Activated CD8-positive, alpha-beta T cell treated with anti-CD3 and anti-CD28 coated beads, Interleukin-2, amount 10 ng/mL, durations not matched to agents 7 days and 5 days (primary cell): ENCODE measurements at places on chromosomes 3 and 15. TPM values are rescaled to one million over a fixed set of nuclear protein-coding genes. Genes with fewer than 3 reads are reported as not detected.

Gene CSK
- total RNA-seq, result 330 TPM

Gene VWA5B2
- total RNA-seq, result not detected

Gene MYRIP
- total RNA-seq, result not detected

Gene CADPS
- total RNA-seq, result not detected

Gene KCNMB3
- 1.2 TPM for total RNA-seq

Gene FOXB1
- 0.52 TPM for total RNA-seq

Gene GPR27
- total RNA-seq, result 0.37 TPM

DNA sequence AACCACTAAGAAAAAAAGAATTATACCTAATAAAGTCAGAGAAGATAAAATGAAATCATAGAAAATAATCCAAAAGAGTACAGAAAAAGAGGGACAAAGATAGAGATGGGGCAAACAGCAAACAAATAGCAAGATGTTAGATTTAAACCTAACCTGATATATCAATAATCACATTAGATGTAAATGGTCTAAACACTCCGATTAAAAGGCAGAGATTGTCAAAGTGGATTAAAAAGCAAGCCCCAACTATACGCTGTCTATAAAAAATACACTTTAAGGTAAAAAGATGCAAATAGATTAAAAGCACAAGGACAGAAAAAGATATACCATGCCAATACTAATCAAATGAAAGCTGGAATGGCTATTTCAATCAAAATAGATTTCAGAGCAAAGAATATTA lies 16.8 kb downstream of the ADPGK start:
- DNase-seq, result no peak
- H3K4me3 ChIP-seq, result no peak overlapping the region
- peaks cover 79% of the 10 kb centered on the region for H3K36me3 ChIP-seq
- H3K27ac ChIP-seq, result no peak overlapping the region

DNA sequence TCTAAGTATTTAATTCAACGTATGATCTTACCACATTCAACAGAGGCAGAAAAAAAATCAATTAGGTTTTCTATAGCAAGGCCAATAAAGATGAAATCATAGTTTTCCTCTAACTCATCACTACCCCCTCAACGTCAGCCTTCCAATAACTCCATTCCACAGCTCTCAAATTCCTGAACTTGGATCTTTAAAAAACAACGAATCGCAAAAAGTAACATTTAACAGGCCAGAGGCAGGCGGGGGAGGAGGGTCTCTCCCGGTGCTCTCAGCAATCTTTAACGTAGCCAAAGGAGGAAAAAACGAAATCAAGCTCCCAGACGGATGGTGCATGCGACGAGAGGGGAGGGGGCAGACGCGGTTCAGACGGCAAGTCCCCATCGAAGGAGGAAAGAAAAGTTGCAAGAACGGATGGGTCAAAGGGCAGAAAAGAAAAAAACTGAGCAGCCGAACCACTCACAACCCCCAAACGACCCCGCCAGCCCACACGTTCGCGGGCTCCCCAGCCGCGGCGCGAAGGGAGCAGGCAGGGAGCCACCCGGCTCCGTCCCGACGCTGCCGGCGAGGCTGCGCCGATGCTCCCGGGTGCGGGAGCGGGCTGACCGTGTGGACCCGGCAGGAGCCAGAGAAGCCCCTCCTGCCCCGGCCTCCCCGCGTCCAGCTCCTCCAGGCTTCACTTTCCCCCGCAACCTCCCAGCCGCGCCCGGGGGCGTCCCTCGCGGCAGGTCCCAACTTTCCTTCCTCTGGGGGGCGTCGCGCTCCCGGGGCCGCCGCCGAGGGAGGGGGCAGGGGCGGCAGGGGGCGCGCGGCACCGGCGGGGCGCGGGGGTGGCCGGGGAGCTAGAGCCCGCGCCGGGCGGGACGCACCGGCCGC lies 703 bp downstream of the PEAK1 start:
- peaks cover 9% of the 10 kb centered on the region for H3K36me3 ChIP-seq
- peaks cover 34% of the 10 kb centered on the region for H3K4me1 ChIP-seq
- peak overlapping the region; percentile 85 for H3K4me3 ChIP-seq
- H3K27ac ChIP-seq, result peak overlapping the region; percentile 90
- H3K27me3 ChIP-seq, result no peaks in the 10 kb centered on the region
- DNase-seq, result peak; percentile 45

DNA sequence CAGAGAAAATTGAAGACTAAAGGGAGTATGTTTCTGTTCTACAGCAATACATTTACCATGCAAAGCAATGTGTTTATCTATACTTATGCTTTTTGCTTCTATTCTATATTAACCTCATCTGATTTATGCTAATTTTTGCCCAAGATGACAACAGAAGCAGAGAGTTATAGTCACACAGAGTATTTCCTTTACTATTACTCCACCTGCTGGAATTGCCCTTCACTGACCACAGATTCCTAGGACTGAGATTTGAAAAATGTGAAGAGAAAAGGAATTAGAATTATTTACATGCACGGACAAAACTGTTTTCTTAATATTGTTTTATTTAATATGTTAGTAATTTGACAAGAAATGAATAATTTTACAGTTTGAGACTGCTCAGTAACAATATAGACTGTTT lies 745.6 kb downstream of the VGLL3 start:
- no peaks in the 10 kb centered on the region for H3K4me1 ChIP-seq
- no peak overlapping the region for H3K4me3 ChIP-seq
- no peaks in the 10 kb centered on the region for H3K36me3 ChIP-seq
- no peak for DNase-seq
- H3K27me3 ChIP-seq, result no peaks in the 10 kb centered on the region
- no peak overlapping the region for H3K27ac ChIP-seq

- H3K4me1 ChIP-seq, result no peaks in the 10 kb centered on the region
- no peak for DNase-seq
- no peak overlapping the region for H3K4me3 ChIP-seq
- H3K36me3 ChIP-seq, result no peaks in the 10 kb centered on the region
- no peak overlapping the region for H3K27ac ChIP-seq
Measured at GRCh38 chr3:55673764-55674163, 186.7 kb upstream of the WNT5A start.

- H3K4me1 ChIP-seq, result peaks cover 4% of the 10 kb centered on the region
- peaks cover 4% of the 10 kb centered on the region for H3K27me3 ChIP-seq
- no peak overlapping the region for H3K27ac ChIP-seq
Measured at GRCh38 chr3:120678331-120678947, 3.6 kb downstream of the HGD start.

DNA sequence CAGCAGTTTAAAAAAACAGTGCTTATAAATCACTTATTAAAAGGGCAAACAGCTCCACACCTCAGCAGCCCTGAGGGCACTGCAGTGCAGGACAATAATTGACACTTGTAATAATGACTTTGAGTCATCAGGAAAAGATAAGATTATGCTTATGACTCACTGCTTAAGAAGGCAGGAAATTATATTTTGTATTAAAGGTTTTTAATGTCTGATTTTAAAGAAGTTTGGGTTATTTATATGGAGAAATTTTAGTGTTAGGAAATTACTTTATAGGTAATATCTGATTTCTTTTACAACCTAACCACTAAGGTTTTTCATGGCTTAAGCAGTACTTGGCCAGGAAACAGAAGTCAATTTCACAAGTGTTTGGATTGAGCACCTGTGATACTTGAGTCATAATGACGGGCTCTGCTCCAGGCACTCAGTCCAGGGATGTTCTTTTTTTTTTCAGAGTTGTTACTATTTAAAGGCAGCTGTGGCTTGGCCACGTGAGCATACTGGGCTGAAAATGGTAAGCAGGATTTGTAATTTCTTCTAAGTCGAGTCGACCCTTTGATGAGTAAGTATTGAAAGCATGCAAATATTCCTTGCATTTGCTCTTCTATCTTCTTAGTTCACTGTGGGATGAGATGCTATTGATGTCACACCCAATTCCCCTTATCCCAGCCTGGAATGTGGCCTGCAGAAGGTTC lies 21.6 kb upstream of the SLC6A20 start:
- H3K27me3 ChIP-seq, result peaks cover 3% of the 10 kb centered on the region
- H3K4me3 ChIP-seq, result no peak overlapping the region
- H3K27ac ChIP-seq, result no peak overlapping the region

- H3K27ac ChIP-seq, result no peak overlapping the region
- no peaks in the 10 kb centered on the region for H3K27me3 ChIP-seq
- H3K4me3 ChIP-seq, result no peak overlapping the region
- no peak for DNase-seq
- peaks cover 9% of the 10 kb centered on the region for H3K36me3 ChIP-seq
- H3K4me1 ChIP-seq, result peaks cover 3% of the 10 kb centered on the region
Measured at GRCh38 chr15:57229051-57229450, 147.3 kb upstream of the CGNL1 start.

- peaks cover 2% of the 10 kb centered on the region for H3K36me3 ChIP-seq
- DNase-seq, result peak; percentile 53
- peaks cover 27% of the 10 kb centered on the region for H3K27me3 ChIP-seq
- no peak overlapping the region for H3K27ac ChIP-seq
- H3K4me3 ChIP-seq, result no peak overlapping the region
Measured at GRCh38 chr3:170414202-170414663, 4.4 kb upstream of the CLDN11 start.

DNA sequence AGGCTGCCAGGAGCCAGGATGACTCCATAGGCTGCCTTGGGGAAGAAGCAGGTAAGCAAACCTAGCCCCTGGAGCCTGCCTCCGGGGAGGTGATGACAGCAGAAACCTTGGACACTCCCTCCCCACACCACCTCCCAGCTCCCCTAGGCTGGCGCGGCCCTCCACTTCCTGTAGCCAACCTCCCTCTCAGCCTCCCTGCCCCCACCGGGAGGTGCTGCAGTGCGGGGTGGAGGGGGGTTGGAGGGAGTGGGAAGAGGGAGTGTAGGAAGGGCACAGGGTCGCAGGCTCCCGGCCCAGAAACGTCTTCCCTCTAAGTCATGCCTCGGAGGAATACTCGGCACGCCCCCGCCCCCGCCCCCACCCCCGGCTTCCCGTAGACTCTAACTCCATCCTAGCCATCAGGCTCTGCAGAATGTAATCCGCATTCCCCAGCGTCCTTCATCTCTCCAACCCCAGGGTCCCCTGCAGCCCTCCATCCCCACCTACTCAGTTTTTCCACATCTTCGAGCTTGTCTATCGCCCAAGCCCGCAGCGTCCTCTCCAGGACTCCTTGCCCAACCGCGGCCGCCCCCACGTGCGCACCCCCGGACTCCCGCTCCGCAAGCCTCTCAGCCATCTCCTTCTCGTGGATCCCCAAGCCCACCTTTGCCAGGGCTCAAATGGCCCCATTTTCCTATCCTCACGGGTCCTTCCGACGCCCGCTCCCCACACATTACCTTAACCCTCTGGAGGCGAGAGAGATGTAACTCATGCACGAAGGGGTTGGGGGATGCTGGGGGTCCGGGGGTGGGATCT lies 528 bp downstream of the LPCAT4 start:
- peaks cover 20% of the 10 kb centered on the region for H3K36me3 ChIP-seq
- peak overlapping the region; percentile 95 for H3K4me3 ChIP-seq
- DNase-seq, result peak; percentile 73
- peak overlapping the region; percentile 86 for H3K27ac ChIP-seq

DNA sequence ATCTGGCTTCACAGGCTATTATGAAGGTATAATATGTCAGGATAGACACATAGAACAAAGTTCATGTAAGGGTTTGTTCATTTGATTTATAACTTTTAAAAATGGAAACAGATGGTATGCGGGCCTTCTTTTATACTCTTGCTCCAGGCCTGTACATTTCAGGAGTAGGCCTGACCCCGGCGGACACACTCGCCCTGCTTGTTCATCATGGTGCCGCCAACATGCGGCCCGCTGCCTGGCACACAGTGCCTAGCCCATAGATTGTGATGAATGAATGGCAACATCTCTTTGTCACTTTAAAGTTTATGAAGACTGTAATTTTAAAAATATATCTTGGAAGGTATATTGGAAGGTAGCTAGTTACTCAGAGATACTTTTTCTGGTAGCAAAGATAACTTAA lies 92.1 kb upstream of the BLM start:
- H3K4me1 ChIP-seq, result peaks cover 10% of the 10 kb centered on the region
- H3K27ac ChIP-seq, result no peak overlapping the region
- DNase-seq, result no peak
- H3K36me3 ChIP-seq, result peaks cover 35% of the 10 kb centered on the region
- no peaks in the 10 kb centered on the region for H3K27me3 ChIP-seq

GRCh38 chr3:187777331-187777941 lies 32.2 kb upstream of the BCL6 start:
- H3K4me3 ChIP-seq, result peak overlapping the region; percentile 51
- H3K36me3 ChIP-seq, result peaks cover 22% of the 10 kb centered on the region
- H3K4me1 ChIP-seq, result peaks cover 54% of the 10 kb centered on the region
- no peaks in the 10 kb centered on the region for H3K27me3 ChIP-seq

- H3K27ac ChIP-seq, result no peak overlapping the region
- H3K4me3 ChIP-seq, result no peak overlapping the region
- no peaks in the 10 kb centered on the region for H3K4me1 ChIP-seq
- no peaks in the 10 kb centered on the region for H3K36me3 ChIP-seq
- no peak for DNase-seq
- H3K27me3 ChIP-seq, result peaks cover 2% of the 10 kb centered on the region
Measured at GRCh38 chr3:140358686-140359085, 319.2 kb upstream of the TRIM42 start.

DNA sequence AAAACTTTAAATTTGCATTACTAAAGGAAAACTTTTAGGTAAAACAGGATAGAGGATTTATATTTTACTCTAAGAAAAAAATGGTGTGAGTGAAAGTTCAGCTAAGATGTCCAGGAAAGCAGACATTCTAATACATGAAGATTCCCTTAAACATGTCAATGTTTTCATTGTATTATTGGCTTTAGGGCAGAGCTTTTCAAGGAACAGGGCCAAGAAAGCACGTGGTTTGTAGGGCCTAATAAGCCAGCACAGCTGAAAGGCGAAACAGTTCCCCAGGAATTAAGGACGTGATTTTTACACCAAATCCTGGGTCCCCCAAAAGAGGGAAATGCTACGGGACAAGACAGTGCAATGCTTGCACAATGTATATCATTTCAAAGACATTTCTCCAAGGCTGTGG lies 48.6 kb upstream of the MKRN3 start:
- H3K4me3 ChIP-seq, result no peak overlapping the region
- H3K4me1 ChIP-seq, result no peaks in the 10 kb centered on the region
- no peak overlapping the region for H3K27ac ChIP-seq

- DNase-seq, result no peak
- peak overlapping the region; percentile 74 for H3K4me3 ChIP-seq
- H3K4me1 ChIP-seq, result peaks cover 31% of the 10 kb centered on the region
- H3K36me3 ChIP-seq, result no peaks in the 10 kb centered on the region
- peak overlapping the region; percentile 80 for H3K27ac ChIP-seq
- H3K27me3 ChIP-seq, result peaks cover 44% of the 10 kb centered on the region
Measured at GRCh38 chr15:89018207-89018606, 70.0 kb upstream of the ABHD2 start.

DNA sequence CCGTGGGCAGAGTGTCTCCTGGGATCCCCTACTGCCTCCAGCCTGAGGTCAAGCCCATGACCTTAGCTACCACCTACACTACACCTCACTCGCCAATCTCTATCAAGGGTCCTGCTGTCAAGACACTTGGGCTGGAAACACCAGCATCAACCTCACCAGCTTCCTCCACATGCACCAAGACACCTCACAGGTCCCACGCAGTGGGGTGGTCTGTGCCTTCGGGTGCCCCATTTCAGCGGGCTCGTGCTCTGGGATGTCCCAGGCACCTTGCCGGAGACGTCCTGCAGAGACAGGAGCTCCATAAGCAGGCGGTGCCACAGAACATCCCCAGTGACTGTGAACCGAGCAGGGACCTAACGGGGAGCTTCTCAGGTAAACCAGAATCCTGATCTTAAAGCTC lies 20.0 kb downstream of the CYFIP1 start:
- H3K36me3 ChIP-seq, result no peaks in the 10 kb centered on the region
- H3K27me3 ChIP-seq, result no peaks in the 10 kb centered on the region
- no peak overlapping the region for H3K4me3 ChIP-seq
- no peak for DNase-seq
- H3K27ac ChIP-seq, result no peak overlapping the region
- no peaks in the 10 kb centered on the region for H3K4me1 ChIP-seq
